ENCODE measurements at places on chromosomes 4 and X.

GRCh38 chrX:100995469-100995868 lies 26.0 kb downstream of the ARL13A start:
- no peak for DNase-seq

DNA sequence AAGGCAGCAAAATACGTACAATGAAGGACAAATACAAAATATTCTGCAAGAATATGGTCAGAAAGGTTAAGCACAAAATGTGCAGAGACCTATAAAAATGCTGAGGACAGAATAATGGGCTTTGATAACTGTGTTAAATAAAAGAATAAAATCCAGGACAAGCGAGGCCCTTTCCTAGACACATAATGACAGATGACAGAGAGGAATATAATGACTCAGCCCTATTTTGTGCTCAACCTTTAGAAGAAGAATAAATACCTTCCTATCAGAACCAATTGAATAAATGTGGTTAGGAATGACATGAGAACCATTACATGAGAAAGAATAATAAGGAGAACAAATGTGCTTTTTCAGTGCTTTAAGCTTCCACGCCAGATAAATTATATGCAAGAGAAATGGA lies 178.0 kb downstream of the TEX13C start:
- no peak for DNase-seq

DNA sequence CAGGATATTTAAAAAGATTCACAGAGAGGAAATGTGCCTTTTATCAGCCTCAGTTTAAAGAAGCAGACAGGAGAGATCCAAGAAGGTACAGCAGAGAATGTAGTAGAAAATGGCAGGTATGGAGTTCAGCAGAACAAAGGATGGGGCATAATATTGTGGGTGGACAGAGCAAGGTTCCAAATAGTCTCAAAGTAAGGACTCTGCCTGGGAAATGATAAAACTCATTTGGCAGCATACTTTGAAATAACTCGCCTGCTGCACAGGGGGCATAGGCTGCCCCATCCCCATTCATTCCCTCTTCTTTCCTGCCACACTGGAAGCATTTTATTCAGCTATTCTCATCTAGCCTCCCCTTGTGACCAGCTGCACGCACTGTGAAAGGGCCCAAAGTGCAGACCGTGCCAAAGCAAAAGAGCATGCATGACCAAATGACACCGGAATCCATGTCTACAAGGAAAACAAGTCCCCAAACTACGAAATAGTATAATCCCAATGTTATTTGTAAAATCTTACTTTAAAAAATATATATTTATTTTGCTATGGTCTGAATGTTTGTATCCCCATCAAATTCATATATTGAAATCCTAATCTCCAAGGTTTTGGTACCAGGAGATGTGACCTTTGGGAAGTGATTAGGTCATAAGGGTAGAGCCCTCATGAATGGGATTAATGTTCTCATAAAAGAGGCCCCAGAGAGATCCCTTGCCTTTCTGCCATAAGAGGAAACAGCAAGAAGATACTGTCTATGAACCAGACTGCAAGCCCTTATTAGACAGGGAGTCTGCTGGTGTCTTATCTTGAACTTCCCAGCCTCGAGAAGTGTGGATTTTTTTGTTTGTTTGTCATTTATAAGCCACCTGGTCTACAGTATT lies 77.4 kb upstream of the PRSS48 start:
- DNase-seq: no peak

DNA sequence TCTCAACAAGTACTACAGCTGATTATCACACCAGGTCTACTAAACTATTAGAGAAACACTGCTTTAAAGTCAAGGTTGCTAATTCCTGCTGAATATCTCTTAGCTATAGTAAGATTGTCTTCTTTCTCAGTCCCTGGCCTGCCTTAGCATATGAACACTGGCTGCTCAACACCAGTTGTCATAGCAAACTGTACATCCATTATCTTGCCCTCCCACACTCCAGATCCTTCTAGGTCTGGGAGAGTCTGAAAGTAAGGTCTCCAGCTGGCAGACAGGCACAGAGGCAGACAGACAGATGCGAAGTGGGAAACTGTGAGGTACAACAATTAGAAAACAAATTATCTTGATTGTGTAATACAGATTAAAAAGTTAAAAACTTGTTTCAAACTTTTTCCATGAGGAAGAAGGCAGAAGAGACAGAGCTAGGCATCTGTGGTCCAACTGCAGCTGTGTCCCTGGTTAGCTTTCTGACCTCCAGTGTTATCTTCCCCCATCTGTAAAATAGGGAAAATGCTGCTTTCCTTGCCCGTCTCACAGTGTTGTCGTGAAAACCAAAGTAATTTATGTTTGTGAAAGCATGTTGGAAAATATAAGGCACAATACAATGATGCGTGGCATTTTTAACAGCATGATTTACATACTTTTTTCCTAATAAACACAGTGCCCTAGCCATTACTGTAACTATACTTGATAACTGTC lies 133.8 kb downstream of the KLHL13 start:
- no peak for DNase-seq

GRCh38 chrX:17495052-17495451 lies 120.1 kb downstream of the NHS start:
- DNase-seq: no peak

- DNase-seq: no peak
These were observed 155.6 kb downstream of the HNRNPD start for GRCh38 chr4:82217986-82218715.

DNA sequence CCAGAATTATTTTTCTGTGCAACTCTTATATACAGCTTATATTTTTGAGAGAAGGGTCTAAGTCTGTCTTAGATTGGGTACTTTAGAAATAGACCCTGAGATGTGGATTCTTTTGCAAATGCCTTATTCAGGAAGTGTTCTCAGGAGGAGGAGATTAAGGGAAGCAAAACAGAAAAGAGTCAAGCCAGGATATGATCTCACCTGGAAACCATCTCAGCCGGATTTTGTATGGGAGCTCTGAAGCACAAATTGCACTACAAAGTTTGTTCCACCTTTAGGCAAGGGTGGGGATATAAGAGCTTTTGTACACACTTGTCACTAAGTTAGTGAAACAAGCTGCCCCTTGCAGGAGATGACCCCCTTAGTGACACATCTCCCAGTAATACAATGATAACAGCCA lies 121.2 kb upstream of the GRPR start:
- DNase-seq: no peak

DNA sequence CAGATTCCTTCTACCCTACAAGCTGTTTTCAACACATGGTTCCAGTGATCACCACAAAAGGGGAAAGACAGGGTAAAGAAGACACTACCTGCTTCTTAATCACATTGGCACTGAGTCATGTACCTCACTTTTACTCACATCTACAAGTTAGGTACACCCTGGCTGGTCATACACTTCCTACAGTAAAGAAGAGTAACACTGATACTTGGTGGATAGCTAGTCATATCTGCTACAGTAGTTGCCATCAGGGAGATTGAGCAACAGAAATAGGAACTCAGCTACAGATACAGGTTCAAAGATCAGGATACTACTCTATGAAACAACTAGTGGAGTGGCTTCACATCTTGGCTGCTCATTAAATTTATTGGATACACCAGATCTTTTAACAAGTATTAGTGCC lies 105.4 kb upstream of the DIAPH2 start:
- DNase-seq: no peak

DNA sequence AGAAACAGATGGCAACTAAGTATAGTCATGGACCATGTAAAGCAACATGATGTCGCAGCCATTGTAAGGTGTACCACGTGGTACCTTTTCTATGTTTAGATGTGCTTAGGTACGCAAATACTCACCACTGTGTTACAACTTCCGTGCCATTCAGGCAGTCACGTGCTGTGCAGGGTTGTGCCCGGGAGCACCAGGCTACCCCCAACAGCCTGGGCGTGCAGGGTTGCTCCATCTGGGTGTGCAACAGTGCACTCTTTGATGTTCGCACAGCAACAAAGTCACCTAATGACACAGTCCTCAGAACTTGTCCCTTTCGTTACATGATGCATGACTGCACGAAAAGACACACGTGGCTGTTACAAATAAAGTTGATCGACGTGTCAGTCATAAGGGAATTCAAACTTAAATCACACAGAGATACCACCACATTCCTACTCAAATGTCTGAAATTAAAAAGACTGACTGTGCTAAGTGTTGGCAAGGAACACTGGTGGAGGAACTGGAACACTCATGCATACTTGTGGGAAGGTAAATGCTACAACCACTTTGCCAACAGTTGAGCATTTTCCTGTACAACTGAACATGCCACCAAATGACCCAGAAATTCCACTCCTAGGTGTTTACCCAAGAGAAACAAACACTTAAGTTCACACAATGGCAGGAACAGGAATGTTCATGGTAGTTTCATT lies 24.3 kb downstream of the CPLX1 start:
- no peak for DNase-seq

- no peak for DNase-seq
These were observed 65.9 kb downstream of the USP38 start for GRCh38 chr4:143250617-143251016.

- no peak for DNase-seq
These were observed 27.2 kb downstream of the SPRY1 start for GRCh38 chr4:123423819-123424218.

GRCh38 chr4:112652216-112652615 lies 15.3 kb downstream of the LARP7 start:
- DNase-seq: no peak

DNA sequence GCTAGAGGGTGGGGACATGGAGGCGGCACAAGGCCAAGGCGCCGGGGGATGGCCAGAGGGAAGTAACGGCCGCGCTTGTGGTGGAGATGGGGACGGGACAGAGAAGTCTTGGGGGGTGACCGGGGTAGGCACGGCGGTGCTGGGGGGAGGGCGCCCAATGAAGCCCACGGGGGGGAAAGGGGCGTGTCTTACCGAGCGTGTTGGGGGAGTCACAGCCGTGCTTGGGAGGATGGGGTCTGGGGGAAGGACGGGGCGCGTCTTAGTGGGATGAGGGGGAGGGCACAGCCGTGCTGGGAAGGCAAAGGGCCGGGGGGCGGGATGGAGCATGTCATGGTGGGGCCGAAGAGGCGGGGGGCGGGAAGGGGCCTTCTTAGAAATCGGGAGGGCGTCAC lies 952 bp downstream of the ARSD start:
- no peak for DNase-seq

GRCh38 chrX:125378205-125378604 lies 58.5 kb downstream of the TEX13C start:
- no peak for DNase-seq

DNA sequence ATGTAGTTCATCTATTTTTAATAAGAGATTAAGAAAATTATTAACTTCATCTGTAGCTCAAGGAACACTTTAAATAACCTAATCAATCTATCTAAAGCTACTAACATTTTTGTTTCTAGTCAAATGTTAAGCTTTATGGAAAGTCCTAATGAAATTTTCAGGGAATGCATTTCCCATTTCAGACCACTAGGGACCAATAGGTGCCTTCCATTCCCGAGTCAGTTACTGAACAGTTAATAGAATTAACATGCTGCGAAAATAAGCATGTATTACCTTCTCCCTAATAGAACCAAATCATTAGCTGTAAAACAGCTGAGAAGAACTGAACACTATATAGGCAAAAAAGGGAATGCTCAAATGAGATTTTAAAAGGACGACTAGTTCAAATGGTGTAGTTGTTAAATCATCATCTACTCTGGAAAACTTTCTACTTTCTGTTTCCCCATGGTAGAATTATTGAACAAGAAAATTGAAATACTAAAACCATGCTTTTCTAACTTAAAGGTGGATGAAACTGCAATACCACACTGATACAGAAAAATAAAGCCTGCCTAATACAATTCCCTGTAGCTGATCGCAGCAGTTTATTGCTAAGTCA lies 22.5 kb downstream of the STX18 start:
- DNase-seq: no peak

- no peak for DNase-seq
These were observed 175.4 kb downstream of the PPP1R2C start for GRCh38 chrX:42602566-42602965.

DNA sequence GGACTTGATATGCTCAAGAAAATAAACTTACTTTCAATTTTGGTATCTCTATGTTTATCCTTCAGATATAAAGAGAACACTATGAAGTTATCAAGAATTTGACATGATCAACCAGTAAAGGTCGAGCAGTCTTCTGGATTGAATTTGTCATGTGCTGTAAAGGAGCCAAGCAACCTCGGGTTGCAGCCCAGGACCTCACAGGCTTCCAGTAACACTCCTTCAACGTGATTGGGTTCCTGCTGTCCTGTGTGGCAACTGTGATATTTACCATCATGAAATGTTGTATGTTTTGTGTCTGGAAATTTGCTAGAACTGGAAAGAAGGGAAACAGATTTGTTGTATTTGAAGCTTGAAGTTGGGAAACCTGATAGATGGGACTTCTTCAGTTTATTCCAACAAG lies 52.0 kb upstream of the UGT2B7 start:
- DNase-seq: no peak

GRCh38 chr4:144818136-144818535 lies 172.2 kb downstream of the HHIP start:
- no peak for DNase-seq

DNA sequence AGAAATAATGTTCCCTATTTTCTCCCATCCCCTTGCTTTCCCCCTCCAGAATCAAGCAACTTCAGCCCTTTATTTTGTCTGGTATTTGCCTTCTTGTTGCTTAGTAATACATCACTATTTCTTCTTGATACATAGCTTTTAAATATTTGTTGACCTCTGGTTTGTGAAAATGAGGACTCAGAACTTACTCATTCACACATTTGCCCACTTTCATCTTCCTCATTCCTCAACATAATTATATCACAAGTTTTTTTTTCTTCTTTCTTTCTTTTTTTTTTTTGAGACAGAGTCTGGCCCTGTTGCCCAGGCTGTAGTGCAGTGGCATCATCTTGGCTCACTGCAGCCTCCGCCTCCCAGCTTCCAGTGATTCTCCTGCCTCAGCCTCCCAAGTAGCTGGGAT lies 28.9 kb upstream of the NDUFC1 start:
- DNase-seq: no peak

DNA sequence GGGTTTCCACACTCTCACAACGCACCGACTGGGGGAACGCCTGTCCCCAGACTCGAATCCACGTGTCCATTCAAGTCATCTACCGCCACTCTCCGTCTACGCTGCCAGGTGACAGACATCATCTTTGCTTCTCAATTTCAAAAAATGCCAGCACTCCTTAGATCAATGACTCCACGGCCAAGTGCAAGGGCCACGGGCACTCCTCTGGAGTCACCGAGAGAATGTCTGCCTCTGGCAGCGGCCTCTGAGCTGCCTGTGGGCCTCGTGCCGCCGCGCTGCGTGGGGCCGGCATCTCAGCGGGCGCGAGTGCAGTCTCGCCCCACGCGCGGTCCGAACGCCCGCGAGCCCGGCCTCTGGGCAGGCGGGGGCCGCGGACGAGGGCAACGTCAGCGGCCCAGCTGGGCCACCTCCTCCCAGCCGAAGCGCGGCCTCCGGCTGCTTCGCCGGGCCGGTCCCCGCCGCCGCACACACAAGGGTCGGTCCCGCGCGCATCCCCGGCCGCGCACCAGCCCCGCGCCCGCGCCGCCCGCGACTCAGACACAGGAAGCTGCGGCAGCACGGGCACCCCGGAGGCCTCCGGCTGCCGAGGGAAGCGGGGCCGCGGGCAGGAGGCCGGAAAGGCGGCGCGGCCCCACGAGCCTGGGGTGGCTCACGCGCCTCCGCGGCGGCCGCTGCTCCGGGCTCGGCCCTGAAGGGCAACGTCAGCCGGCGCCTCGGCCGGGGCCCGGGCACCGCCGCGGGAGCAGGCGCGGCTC lies 450 bp downstream of the ACSL1 start:
- DNase-seq: no peak

- DNase-seq: no peak
These were observed 298.3 kb downstream of the HS3ST1 start for GRCh38 chr4:11130195-11130970.
